Retinal pigment epithelial cell (primary cell): ENCODE measurements at places on chromosomes 11 and 22.

GRCh38 chr11:81895258-81895657, 838.4 kb downstream of the FAM181B start:
- DNase-seq = no peak

GRCh38 chr11:76802621-76803020, 19.5 kb downstream of the TSKU start:
- no peak for DNase-seq

DNA sequence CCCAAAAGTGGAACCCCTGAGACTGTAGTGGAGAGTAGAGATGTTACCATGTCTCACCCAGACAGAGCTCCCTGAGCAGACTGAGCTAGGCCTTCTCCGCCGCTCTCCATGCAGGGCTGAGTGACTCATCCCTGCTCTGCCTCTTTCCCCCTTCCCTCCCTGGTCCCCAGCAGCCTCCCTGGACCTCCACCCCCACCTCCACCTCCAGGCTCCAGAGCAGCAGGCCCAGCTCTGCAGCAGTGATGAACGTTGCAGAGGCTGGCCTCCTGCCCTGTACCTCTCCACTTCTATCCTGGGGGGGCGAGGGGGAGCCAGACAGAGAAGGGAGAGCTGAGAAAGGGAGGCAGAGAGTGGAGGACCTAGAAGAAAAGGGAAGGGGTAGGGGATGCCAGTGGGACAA, 19.3 kb upstream of the ARAP1 start:
- DNase-seq = no peak

DNA sequence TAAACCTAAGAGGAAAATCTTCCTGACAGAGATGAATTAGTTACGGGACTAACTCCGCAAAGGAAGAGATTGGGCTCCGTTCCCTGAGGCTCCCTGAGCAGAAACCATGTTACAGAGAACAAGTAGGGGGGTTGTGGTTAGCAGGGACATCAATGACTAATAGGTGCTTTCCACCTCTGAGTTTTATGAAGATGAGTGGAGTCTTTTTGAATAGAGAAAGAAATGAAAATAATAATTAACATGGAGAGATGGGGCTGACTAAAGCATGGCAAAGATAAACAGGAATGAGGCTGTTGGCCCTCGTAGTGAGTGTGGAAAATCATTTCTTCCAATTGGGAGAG, 47.5 kb upstream of the PICALM start:
- DNase-seq = no peak

GRCh38 chr11:257766-258493, 20.3 kb upstream of the NLRP6 start:
- no peak for DNase-seq

DNA sequence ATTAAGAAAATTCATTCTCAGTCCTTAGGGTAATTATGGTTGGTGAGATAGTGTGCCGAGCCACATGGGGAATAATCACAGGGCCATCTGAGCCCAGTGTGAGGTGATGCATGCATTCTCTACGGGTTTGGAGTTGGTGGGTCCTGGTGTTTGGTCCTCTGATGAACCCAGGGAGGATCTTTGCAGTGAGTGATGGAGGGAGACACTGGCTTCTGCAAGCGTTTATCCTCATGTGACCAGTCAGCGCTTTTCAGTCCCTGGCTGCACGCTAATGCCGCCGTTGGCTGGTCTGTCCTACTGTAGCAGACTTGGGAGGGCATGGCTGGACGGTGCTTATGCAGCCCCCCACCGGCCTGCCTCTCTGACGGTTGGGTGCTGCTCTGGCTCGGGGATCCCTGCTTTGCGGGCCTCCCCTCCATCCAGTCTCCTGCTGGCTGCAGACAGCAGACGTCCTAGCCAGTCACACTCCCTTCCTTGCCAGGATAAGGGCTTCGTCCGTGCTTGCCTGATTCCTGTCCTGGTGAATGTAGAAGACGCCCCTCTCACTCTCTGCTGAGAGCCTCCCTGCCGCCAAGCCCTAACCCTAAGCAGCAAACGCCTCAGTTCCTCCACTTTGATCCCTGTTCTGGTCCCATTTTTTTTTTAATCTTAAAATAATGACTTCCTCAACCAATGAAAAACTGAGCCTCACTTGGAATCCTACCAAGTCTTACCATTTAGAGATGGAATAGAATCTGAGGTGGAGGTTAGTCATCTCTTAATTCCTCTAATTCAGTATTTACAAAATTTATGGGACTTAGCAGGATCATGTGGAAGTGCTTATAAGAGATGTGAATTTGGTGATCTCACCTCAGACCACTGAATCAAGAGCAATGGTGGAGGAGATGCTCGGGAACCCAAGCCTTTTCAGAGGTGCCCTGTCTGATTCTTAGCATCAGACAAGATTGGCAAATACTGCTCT, 143.7 kb upstream of the SORL1-AS1 start:
- peak; percentile 92 for DNase-seq

DNA sequence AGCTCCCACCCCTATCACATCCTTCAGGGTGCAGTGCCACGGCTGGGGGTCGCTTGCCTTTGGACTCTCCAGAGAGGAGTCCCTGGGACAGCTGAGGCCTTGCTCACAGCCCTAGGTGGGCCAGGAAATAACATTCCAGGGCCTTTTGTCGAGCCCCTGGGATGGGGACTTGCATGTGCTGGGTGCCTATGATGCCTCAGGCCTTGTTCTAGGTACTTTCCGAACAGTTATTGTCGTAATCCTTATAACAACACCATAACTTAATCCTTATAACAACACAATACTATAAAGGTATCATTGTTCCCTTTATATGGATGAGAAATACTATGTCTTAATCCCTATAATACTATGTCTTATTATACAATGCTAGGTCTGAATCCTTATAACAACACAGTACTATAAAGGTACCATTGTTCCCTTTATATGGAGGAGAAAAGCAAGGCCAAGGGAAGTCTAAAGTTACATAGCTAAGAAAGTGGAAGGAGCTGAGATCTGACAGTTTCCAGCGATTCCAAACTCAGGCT, 236.5 kb downstream of the ST3GAL4 start:
- DNase-seq = no peak

DNA sequence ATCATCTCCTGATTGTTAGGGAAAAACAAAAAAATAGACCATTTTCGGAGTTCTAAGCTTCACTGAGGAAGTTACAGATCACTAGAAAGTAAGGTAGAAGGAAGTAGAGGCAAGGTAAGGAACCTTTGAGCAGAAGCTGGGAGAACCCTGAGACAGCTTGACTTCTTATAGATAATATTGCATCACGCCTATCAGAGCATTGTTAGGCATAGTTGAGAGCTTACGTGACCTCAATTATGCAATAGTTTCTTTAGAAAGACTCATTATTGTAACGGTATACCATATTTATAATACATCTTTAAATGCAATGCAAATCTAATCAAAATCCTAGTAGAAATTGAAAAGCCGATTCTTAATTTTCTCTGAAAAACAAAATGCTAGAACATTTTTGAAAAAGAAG, 4.9 kb downstream of the TBRG1 start:
- no peak for DNase-seq

DNA sequence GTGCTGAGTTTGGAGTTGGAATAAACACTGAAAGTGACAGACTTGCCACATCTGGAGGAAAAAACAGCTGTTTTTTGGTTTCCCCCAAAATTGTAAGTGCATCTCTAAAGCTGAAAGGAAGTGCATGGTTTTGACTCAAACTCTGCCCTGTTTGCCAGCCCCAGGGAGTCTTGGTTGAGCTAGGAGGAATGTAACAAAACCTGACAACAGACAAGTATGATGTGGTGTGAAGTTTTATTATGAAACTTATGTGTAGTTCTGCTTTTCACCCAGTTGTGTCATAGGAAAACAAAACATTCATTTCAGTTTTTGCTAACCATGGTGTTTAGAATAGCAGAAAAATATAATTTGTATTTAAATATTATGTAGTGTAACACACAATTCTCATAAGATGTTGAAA, 31.7 kb upstream of the PDE3B start:
- no peak for DNase-seq

GRCh38 chr11:131677828-131678470, 307.5 kb downstream of the NTM start:
- DNase-seq = no peak

GRCh38 chr22:39800790-39801520, 92.6 kb downstream of the ENTHD1 start:
- no peak for DNase-seq

GRCh38 chr11:14411818-14412217, 52.8 kb upstream of the RRAS2 start:
- no peak for DNase-seq

DNA sequence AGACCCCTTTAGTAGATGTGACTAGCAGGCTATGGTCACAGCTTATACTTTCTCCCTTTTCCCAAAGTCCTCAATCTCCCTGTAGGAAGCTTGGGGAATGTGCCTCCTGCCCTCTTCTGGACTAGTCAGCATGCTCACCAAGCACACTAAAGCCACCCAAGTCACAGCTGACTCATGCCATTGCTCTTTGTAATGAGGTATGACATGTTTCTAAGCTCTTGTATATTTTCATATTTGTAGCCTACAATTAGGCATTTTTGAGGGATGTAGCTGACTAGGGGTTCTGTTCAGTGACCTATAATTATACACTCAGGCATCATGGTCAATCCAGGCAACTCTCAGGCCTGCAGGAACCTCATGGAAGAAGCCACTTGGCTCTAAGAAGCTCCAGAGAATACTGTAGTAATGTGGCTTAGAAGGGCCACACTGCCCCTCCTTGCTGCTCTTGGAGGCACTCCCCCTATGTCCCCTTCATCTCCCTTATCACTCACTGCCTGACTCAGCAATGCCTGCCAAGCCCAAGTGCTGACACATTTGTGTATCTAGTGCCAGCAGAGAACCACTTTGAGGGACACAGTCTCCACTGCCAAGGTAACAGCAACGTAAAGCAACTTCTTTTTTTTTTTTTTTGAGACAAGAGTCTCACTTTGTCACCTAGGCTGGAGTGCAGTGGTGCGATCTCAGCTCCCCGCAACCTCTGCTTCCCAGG, 86.2 kb downstream of the RPL27A start:
- peak; percentile 79 for DNase-seq

GRCh38 chr11:126172596-126173038, 38.8 kb downstream of the RPUSD4 start:
- no peak for DNase-seq

DNA sequence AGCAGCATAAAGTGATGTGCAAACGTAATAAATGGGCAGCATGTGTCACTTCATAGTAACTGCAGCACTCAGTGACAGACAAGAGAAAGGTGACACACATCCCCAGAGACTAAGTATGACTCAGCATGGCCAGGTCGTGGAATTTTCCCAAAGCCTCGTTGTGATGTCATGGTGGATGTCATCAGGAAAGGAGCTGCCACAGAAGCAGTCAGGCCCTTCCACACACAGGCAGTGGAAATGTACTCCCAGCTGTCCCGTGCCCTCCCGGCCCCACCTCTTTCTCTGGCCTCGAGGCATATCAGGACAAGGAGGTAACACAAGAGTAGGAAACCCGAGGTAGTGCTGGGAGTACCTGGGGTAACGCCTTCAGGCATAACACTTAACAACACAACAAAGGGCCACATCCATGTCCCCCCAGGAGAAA, 8.1 kb downstream of the PC start:
- DNase-seq = no peak

GRCh38 chr22:44620129-44620840, 81.7 kb upstream of the PRR5 start:
- DNase-seq = peak; percentile 77

DNA sequence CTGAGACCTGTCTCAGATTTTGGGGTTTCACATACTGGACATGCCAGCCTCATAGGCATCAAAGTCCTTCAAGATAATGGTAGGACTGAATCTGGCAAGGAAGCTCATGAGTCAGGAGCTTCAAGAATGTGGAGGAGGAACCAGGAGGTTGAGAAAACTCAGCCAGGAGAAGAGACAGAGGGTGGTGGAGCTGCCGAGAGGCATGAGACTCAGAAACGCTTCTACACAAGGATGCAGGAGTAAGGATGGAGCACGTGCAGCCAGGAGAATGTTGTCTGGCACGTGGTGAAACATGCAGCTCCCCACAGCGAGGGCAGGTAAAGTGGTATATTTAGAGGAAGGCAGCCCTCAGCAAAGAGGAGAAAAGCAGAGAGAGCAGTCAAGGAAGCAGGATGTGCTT, 148.7 kb upstream of the ISX start:
- no peak for DNase-seq

DNA sequence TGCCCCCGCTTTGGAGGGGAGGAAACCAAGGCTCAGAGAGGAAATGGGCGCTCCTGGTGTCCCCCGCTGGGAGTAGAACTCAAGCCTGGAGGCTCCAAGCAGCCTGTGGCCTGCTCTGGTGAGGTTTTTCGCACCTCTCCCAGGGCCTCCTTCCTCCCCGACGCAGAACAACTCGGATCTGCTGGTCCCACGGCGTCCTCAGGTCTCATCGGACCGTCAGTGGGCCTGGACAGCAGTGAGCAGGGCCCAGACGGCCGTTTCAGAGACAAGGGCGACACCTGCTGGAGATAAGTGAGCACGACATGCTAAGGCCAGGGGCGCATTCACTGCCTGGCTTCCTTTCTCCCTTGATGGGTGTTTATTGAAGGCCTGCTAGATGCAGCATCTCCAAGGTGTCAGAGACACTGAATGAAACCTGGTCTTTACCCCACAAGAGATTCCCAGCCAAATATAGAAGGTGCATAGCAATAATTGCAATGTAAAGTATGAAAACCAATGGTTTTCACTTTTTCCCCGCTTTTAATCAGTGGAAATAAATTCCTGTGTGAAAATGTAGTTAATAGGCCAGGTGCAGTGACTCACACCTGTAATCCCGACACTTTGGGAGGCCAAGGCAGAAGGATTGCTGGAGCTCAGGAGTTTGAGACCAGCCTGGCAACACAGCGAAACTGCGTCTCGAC, 26.9 kb upstream of the CD82 start:
- no peak for DNase-seq

GRCh38 chr22:20046730-20047129, 25.8 kb downstream of the TANGO2 start:
- no peak for DNase-seq

DNA sequence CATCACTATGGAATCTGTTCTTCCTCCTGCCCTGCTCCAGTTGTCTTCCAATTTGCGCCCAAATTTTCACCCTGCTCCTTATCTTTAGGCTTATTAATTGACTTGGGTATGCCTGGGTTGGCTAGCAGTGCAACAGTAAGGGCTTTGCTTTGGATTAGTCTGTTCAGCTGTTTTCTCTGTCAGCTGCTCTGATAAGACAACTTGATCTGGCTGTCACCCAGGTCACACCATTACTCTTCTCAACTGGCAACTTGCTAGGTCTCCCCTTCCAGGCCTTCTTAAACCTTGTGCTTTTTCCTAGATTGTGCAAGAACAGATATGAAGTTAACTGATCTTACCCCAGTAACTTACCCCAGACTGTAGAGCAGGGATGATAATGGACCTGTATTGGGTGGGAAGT, 357.8 kb upstream of the LARGE1 start:
- no peak for DNase-seq

- no peak for DNase-seq
These were observed 892.9 kb downstream of the OPCML start for GRCh38 chr11:132639403-132639802.
